NCI-H2029 (cell line): ENCODE measurements at places on chromosomes 13 and 19.
A peak's percentile ranks its signal among the peaks of the same experiment; 100 is the strongest.

DNA sequence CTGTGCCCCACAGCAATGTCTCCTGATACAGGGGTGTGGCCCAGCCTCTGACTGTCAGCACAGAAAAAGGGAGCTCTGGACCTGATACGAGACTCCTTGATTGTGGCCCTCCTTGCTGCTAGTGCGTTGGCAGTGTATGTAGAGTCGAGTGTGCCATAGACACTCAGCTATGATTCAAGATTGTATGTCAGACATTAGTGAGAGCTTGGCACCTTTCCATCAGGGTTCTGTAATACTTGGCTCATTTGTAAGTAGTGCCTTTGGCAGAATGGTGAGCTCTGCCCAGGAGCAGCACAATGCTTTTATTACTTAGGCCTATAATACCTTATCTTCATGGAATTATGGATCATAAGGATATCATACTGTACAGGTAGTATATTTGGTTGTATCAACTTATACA, 83.4 kb downstream of the ATP8A2 start:
- DNase-seq = peak; percentile 50

GRCh38 chr19:30673336-30673735, 301.2 kb downstream of the ZNF536 start:
- no peak for DNase-seq

- peak; percentile 28 for DNase-seq
These were observed 3.2 kb downstream of the KLF16 start for GRCh38 chr19:1860042-1860775.

- DNase-seq = no peak
These were observed 237.4 kb downstream of the RGCC start for GRCh38 chr13:41694545-41695301.

GRCh38 chr19:15304140-15304705, 28.1 kb downstream of the BRD4 start:
- no peak for DNase-seq

DNA sequence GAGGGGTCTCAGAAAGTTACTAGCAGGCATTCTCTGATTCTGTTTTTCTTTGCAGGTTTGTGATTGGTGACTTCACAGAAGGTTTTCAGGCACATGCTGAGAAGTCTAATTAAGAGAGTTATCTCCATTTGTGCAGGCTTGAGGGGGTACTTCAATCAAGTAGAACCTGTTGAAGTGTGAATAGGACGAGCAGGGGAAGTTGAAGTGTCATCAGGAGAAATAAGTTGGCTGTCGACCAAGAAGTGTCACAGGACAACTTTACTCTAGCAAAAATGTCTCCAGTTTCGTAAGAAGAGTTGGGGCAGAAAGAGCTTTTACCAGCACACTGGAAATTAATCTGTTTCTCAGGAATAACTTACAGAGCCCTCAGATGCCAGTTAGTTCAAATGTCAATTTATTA, 576.5 kb upstream of the SLITRK5 start:
- DNase-seq = no peak

- DNase-seq = no peak
These were observed 3.7 kb upstream of the RASL11A start for GRCh38 chr13:27266917-27267316.

GRCh38 chr13:102097708-102098107, 304.1 kb downstream of the FGF14 start:
- no peak for DNase-seq

- DNase-seq = no peak
These were observed 205.1 kb downstream of the LHFPL6 start for GRCh38 chr13:39397896-39398265.

GRCh38 chr13:30786648-30787047, 51.3 kb downstream of the ALOX5AP start:
- DNase-seq = no peak

- DNase-seq = no peak
These were observed 174.6 kb downstream of the SUCLA2 start for GRCh38 chr13:47826471-47826870.

DNA sequence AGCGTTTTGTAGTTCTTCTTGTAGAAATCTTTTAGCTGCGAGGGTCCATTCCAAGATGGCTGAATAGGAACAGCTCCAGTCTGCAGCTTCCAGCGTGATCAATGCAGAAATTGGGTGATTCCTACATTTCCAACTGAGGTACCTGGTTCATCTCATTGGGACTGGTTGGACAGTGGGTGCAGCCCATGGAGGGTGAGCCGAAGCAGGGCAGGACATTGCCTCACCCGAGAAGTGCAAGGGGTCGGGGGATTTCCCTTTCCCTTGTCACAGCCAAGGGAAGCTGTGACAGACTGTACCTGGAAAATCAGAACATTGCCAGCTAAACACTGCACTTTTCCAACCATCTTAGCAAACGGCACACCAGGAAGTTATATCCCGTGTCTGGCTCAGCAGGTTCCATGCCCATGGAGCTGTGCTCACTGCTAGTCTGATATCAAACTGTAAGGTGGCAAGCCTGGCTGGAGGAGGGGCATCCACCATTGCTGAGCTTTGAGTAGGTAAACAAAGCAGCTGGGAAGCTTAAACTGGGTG, 176.0 kb upstream of the SPRY2 start:
- DNase-seq = no peak

- DNase-seq = no peak
These were observed 18.0 kb upstream of the PAN3 start for GRCh38 chr13:28120317-28120716.

DNA sequence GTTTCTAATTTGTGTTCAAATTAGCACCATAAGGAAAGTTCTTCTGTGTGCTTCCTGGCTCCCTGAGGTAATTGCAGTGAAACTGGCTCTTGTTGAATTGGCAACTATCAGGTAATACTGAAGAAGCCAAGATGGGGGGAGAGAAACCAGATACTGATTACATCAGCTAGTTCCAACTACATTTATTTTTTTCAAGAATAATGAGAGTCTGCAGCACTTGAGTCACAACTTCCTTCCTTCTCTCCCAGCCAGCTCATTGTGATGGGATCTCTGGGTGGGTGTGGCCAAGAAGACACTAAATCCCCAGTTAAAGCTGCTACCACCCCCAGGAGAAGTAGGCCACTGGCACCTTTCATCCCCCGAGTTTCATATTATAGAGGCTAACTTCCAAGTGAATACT, 100.7 kb upstream of the RXFP2 start:
- DNase-seq = no peak

DNA sequence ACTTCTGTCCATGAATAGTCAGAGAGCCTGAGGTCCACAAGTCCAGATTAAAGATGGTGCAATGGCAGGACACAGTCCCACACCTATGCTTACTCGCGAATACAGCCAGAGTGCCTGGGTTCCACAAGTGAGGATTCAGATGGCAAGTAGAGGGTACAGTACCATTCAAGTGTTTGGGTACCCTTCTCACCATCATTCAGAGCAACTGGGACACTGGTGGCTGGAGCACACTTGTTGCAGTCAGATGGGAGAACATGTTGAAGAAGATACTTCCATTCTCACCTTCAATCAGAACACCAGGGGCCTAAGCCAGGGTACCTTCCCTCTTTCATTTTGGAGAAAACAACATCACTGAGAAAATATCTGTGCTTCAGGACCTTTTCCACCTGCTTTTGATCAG, 43.7 kb upstream of the ZNF599 start:
- no peak for DNase-seq

DNA sequence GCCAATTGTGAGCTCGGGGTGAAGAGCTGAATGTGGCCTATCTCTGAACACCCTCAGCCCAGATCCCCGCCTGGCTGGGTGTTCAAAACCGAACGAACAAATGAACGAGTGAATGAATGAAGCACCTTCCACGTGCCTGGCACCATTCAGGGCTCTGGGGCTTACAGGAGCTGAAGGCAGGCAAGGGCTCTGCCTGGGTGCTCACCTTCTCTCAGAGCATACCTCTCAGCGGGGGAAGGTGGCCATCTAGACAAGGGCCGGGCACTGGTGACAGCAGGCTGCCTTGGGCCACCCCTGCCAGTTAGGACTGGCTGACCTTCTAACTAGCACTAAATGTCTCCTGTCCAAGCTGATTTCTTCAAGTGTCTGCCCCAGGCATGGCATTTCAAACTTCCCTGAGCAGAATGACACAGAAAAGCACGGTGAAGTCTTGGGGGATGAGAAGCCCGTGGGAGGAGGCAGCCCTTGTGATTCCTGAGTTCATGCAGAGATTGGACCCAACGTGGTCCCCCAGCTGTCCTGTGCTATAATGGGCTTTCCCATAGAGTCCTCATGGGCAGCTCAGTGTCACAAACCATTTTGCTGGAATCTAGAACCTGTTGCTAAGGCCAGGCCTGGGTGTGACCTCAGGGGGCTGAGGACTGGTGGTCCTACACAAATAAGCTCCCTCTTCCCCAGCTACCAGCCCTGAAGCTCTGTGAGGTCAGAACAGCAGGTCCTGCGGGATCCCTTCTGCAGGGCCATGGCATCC, 27.9 kb upstream of the VSTM2B start:
- DNase-seq = no peak

DNA sequence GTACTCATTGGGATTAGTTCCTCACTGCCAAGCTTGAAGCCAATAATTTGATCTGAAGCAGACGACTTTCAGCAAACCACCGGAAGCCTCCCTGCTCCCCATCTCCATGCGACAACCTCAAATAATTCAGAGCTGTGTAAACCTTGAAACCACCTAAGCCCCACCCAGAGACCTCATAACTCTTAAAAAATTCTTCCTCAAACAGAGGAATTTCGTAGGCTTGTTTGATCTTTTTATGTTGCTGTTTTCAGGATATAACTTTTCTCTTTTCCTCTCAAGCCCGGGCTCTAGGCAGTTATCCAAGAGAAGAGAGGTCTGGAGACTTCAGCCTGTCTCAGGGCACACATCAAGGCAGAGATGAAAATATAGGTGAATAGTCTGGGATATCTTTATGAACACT, 311.6 kb downstream of the KCNRG start:
- DNase-seq = no peak

DNA sequence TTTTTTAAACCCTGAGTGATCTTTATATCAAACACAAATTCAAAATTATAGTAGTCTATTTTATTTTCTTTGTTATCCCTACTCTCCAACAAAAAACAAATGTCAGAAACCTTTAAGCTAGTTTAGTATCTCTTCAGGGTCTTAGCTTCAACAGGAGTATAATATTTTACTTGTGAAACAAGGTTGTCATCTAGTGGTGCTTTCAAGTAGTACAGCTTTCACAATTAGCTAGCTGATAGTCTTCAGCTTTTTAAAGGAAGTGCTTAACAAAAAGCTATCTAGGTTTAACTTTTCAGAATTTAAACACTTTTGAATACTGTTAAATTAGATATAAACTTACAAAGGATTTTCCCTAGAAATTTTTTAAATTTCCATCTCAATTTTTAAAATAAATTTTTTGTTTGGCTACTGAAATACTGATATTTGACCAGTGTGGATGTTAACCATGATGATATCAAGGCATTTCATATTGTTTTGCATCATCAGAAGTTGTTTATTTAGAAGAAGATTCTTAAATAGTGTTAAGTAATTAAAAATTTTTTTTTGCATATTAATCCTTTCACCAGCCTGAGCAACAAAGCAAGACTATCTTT, 34.2 kb downstream of the TDRD3 start:
- DNase-seq = peak; percentile 20

GRCh38 chr13:44817131-44817671, 172.1 kb downstream of the NUFIP1 start:
- DNase-seq = no peak

- no peak for DNase-seq
These were observed 155.0 kb downstream of the CYSLTR2 start for GRCh38 chr13:48808683-48809082.

DNA sequence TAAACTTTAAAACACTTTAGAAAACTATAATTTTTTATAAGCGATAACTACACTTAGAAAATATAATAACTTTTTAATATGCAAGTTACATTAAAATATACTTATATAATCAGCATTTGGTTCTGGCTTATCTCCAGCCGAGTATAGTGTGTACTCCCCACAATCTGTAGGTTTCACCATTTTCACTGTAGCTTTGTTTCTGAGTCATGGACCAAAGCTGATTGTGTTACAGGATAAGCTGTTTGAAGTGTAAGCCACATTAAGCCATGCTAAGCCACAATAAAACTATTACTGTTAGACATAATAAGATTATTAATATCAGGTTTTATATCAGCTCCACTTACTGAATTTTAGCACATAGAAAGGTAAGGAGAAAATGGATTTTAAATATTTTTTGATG, 43.8 kb downstream of the CCDC122 start:
- DNase-seq = no peak

GRCh38 chr19:51600940-51601580, 29.1 kb downstream of the SIGLEC5 start:
- DNase-seq = no peak

- DNase-seq = no peak
These were observed 389.8 kb downstream of the TBC1D4 start for GRCh38 chr13:75092143-75092542.

DNA sequence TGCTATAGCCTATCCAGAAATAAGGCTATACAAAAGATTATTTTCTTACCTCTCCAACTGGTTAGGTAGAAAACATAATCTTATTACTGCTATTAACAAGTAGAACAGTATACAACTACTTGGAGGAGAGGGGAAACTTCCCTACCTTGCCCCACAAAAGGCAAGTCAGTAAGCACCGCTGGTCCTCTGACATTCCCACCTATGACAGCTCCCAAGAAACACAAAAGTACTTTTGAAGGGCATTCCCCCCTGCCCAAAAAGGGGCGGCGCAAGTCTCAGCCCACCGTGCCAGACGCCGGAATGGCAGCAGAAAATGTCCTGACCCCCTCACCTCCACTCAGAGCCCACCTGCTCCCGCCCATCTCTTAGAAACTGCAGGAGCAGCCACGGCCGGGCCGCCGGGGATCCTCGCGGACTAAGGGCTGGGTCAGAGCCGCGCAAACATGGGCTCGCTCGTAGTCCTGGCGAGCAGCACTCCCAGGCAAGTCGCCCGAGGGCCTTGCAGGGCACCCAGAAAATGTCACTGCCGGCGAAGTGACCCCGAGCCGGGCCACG, 437 bp downstream of the SUCLA2 start:
- no peak for DNase-seq

- DNase-seq = no peak
These were observed 195.6 kb downstream of the GGACT start for GRCh38 chr13:100392709-100393630.

DNA sequence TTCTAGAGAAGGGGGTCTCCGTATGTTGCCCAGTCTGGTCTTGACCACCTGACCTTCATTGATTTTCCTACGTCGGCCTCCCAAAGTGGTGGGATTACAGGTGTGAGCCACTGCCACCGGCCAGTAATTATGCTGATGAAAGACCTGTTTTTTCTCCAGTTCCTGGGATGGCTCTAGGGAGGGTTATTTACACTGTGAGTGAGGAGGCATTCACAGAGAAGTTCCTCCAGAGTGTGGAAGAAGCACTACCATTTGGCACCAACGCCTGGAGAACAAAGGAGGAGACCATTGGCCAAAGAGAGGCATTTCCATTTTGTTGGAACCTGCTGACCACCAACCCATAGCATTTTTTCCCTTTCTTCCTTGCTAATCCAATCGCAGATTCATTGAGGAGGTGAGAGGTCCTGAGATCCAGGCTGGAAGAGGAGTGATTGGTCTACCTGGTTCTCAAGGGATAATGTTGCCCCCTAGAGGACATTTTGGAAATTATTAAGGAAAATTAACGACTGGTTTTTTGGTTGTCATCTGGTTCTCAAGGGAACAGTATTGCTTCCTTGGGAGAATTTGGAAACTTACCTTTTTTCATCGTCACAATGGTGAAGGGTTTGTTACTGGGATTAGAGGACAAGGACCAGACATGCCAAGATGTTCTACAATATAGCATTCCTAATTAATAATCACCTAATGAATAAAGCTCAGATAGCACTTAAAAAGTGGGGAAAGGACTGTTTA, 5.5 kb upstream of the SAE1 start:
- peak; percentile 84 for DNase-seq

- no peak for DNase-seq
These were observed 151.7 kb downstream of the EFNB2 start for GRCh38 chr13:106383791-106384190.
